ENCODE measurements at places on chromosomes 3 and 15. TPM values are rescaled to one million over a fixed set of nuclear protein-coding genes. Genes with fewer than 3 reads are reported as not detected.

Gene LRCH3
- 19.1 TPM for total RNA-seq

Gene ZNF80
- total RNA-seq: not detected

Gene CLDN11
- total RNA-seq: 77.7 TPM

Gene NRG4
- not detected for total RNA-seq

Gene SLC12A8
- total RNA-seq: 11.6 TPM

Gene PLSCR2
- total RNA-seq: not detected

Gene PP2D1
- not detected for total RNA-seq

Gene HOMER2
- 36.4 TPM for total RNA-seq

Gene CCRL2
- 0.33 TPM for total RNA-seq

Gene TERB2
- not detected for total RNA-seq

Gene GPR176
- total RNA-seq: 54.9 TPM

Gene ARID3B
- total RNA-seq: 3.7 TPM

Gene CCR3
- total RNA-seq: not detected

Gene RTP3
- not detected for total RNA-seq
